Sigmoid colon (tissue), 7 donors: ENCODE measurements at places on chromosomes 2 and 18. TPM values are rescaled to one million over a fixed set of nuclear protein-coding genes. Genes with fewer than 3 reads are reported as not detected.

FSIP2 gene
- total RNA-seq, result 2.1 TPM

SNORC gene
- total RNA-seq, result 0.27 TPM

STPG4 gene
- total RNA-seq, result 1.1 TPM

DNA sequence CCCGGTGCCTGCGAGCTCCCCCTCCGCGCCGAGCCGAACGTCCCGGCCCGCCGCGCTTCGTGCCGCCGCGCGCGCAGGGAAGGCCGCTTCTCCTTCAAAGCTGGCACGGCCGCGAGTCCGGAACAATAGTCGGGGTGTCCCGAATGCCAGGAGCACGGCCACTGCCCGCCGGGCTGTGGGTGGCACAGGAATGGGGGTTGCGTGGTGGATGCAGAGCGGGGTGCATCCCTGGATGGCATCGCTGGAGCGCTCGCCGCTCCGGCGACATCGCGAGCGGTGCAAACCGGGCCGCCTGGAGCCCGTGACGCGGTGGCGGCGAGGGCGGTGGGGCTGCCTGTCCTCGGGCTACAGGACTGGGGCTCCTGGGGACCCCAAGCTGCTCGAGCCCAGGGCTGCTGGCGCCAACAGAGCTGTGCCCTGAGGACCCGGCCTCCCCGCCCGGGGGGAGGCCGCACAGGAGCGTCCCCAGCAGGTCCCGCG lies 1.1 kb upstream of the SATB2 start:
- H3K4me1 ChIP-seq, result no peaks in the 10 kb centered on the region
- DNase-seq, result no peak
- H3K36me3 ChIP-seq, result no peaks in the 10 kb centered on the region
- H3K4me3 ChIP-seq, result peak overlapping the region; percentile 78
- H3K27ac ChIP-seq, result peak overlapping the region; percentile 75
- H3K27me3 ChIP-seq, result peaks cover 86% of the 10 kb centered on the region

DNA sequence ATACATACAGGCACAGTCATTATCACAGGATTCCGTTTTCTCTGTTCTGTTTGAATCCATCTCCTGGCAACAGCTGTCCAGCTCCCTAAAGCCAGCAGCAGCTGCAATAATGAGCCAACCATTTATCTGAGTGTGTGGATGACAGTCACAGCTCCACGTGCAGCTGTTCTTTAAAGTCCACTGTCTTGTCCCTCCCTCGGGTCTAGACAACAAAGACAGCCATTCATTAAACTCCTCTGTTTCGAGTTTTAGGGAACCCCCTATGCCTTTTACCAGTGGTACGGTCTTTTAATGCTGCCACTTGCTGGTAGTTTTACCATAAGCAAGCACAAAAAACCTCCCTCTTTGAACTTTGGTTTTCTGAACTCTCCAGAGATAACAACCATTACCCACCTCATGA lies 16.0 kb upstream of the MSGN1 start:
- no peaks in the 10 kb centered on the region for H3K27me3 ChIP-seq
- no peak overlapping the region for H3K4me3 ChIP-seq
- DNase-seq, result no peak
- H3K36me3 ChIP-seq, result no peaks in the 10 kb centered on the region
- H3K4me1 ChIP-seq, result no peaks in the 10 kb centered on the region

DNA sequence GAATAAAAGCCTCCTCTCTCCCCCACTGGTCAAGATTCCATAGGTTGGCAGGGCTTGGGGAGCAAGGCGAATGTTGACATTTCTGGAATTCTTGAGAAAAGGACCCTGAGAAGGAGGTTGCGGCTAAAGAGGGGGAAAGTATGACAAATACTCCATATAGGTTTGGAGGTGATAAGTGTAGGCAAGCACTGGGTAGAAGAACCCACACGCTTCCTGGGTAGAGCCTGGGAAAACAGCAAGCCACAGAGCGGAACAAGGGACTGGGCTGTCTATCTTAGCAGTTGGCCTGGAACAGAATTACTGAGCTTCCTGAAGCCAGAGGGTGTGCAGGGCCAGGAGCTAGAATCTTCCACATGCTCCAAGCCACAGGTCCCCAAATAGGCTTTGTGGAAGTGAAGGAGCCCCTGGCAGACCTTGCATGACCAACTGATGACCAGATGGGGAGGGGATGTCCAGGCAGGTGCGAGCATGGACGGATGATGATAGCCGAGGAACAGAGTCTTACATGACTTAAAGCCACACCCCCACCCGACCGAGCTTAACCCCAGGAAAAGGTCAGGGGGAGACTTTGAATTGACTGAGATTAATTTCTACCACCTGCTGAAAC lies 9.9 kb downstream of the PRKAG3 start:
- peaks cover 6% of the 10 kb centered on the region for H3K36me3 ChIP-seq
- DNase-seq, result no peak
- no peak overlapping the region for H3K27ac ChIP-seq
- H3K4me1 ChIP-seq, result no peaks in the 10 kb centered on the region
- H3K4me3 ChIP-seq, result no peak overlapping the region

GRCh38 chr2:120552079-120552478 lies 183.6 kb upstream of the GLI2 start:
- H3K27ac ChIP-seq, result peak overlapping the region; percentile 55
- H3K4me1 ChIP-seq, result peaks cover 25% of the 10 kb centered on the region
- no peak for DNase-seq
- no peaks in the 10 kb centered on the region for H3K27me3 ChIP-seq

DNA sequence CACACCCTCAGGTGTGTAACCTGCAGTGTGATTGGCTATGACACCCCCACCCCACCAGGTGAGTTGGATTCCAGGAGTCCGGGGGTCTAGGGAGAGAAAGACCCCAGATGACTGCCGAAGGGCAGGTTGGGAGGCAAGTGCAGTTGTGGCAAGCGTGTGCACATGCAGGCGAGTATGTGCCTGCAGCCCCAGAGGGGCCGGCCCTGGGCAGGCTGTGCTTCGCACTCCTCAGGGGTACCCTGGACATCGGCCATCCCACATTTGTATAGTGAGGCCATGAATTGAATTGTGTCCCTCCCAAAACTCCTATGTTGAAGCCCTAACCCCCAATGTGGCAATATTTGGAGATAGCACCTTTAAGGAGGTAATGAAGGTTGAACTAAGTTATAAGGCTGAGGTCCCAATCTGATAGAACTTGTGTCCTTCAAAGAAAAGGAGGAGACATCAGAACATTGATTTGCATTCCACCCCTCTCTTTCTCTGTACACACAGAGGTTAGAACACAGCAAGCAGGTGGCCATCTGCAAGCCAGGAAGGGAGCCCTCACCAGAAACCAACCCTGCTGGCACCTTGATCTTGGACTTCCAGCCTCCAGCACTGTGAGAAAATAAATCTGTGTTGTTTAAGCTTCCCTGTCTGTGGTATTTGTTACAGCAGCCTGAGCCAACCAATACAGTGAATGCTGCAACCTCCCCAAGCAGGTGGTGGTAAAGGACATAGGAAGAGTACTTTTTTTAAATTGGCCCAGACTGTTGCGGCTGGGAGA lies 241.8 kb downstream of the TFCP2L1 start:
- H3K27me3 ChIP-seq, result no peaks in the 10 kb centered on the region
- no peaks in the 10 kb centered on the region for H3K36me3 ChIP-seq
- H3K27ac ChIP-seq, result no peak overlapping the region
- no peak overlapping the region for H3K4me3 ChIP-seq
- no peaks in the 10 kb centered on the region for H3K4me1 ChIP-seq

GRCh38 chr18:54269893-54270844 lies 852 bp downstream of the POLI start:
- H3K27me3 ChIP-seq, result no peaks in the 10 kb centered on the region
- H3K4me1 ChIP-seq, result peaks cover 23% of the 10 kb centered on the region
- H3K36me3 ChIP-seq, result no peaks in the 10 kb centered on the region
- H3K27ac ChIP-seq, result peak overlapping the region; percentile 91

DNA sequence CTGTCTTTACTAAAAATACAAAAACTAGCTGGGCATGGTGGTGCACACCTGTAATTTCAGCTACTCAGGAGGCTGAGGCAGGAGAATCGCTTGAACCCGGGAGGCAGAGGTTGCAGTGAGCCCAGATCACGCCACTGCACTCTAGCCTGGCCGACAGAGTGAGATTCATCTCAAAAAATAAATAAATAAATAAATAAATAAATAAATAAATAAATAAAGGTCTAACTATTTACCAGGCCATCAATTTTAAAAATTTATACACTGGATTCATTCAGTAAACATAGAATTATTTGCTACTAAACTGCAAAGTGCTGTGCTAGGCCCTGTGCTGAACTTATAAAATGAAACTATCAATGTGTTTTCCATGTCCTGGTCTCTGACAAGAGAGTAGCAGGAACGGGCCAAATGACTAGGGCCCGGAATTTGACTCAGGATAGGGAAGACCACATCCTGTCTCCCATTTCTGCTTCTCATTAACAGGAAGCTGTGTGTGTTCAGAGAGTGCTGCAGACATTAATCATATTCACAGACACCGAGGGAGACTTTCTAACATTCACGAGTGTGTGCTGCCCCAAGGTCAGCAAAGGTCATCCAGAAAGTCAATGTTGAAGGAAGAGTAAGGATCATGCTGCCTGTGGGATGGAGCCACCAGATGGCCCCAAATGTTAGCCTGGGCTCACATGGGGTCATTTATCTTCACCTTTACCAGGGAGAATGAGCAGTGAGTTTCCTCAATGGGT lies 95.8 kb downstream of the SPP2 start:
- no peak overlapping the region for H3K4me3 ChIP-seq
- no peaks in the 10 kb centered on the region for H3K27me3 ChIP-seq
- no peaks in the 10 kb centered on the region for H3K4me1 ChIP-seq
- no peak overlapping the region for H3K27ac ChIP-seq
- no peak for DNase-seq

GRCh38 chr2:235747001-235747785 lies 253.3 kb downstream of the AGAP1 start:
- no peak for DNase-seq
- peak overlapping the region; percentile 69 for H3K27ac ChIP-seq
- no peak overlapping the region for H3K4me3 ChIP-seq
- no peaks in the 10 kb centered on the region for H3K4me1 ChIP-seq
- peaks cover 6% of the 10 kb centered on the region for H3K36me3 ChIP-seq

DNA sequence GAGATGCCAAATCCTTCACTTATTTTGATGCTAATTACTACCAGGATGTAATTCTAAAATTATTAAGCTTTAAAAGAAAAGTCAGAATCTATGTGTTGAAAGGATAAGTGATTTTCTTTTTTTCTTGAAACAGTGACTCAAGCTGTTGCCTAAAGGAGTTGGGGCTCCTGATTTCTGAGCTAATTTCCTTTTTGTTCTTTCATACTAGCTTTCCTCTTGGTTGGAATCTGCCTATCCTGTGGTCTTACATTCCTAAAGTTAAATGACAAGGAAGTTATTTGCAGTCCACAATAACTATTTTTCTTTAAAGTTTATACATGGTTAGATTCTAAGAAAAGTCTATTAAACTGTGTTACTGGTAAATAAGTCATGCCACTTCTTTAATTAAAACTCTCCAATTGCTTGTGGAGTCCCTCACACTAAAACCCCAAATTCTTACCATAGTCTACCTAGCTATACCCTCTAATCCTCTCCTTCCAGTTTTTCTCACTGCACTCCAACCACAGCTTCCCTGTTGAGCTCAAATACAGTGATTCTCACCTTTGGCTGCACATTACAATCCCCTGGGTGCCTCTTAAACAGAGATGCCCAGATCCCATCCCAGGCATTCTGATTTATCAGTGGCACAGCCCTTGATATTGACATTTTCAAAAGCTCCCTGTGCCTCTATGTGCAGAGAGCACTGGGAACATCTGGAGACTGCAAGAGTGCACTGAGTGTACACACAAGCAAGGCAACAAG lies 63.3 kb upstream of the EFEMP1 start:
- no peaks in the 10 kb centered on the region for H3K27me3 ChIP-seq
- H3K4me1 ChIP-seq, result no peaks in the 10 kb centered on the region
- no peak overlapping the region for H3K27ac ChIP-seq
- no peak for DNase-seq

- H3K36me3 ChIP-seq, result no peaks in the 10 kb centered on the region
- no peak overlapping the region for H3K4me3 ChIP-seq
- no peaks in the 10 kb centered on the region for H3K27me3 ChIP-seq
- no peaks in the 10 kb centered on the region for H3K4me1 ChIP-seq
Measured at GRCh38 chr2:165746501-165746900, 47.5 kb downstream of the GALNT3 start.

- no peak overlapping the region for H3K4me3 ChIP-seq
- H3K27me3 ChIP-seq, result no peaks in the 10 kb centered on the region
- no peak for DNase-seq
- H3K4me1 ChIP-seq, result no peaks in the 10 kb centered on the region
Measured at GRCh38 chr2:30155202-30155601, 8.4 kb downstream of the YPEL5 start.

- H3K4me1 ChIP-seq, result no peaks in the 10 kb centered on the region
- no peak overlapping the region for H3K4me3 ChIP-seq
- DNase-seq, result no peak
Measured at GRCh38 chr2:60707750-60708371, 48.2 kb upstream of the PAPOLG start.

- no peak overlapping the region for H3K27ac ChIP-seq
- H3K36me3 ChIP-seq, result peaks cover 8% of the 10 kb centered on the region
- no peak overlapping the region for H3K4me3 ChIP-seq
- H3K27me3 ChIP-seq, result no peaks in the 10 kb centered on the region
- no peaks in the 10 kb centered on the region for H3K4me1 ChIP-seq
Measured at GRCh38 chr2:63977904-63978303, 41.3 kb downstream of the VPS54 start.

GRCh38 chr2:127449414-127449813 lies 31.2 kb downstream of the PROC start:
- H3K36me3 ChIP-seq, result no peaks in the 10 kb centered on the region
- H3K27me3 ChIP-seq, result no peaks in the 10 kb centered on the region
- H3K4me3 ChIP-seq, result no peak overlapping the region
- DNase-seq, result no peak
- no peak overlapping the region for H3K27ac ChIP-seq

DNA sequence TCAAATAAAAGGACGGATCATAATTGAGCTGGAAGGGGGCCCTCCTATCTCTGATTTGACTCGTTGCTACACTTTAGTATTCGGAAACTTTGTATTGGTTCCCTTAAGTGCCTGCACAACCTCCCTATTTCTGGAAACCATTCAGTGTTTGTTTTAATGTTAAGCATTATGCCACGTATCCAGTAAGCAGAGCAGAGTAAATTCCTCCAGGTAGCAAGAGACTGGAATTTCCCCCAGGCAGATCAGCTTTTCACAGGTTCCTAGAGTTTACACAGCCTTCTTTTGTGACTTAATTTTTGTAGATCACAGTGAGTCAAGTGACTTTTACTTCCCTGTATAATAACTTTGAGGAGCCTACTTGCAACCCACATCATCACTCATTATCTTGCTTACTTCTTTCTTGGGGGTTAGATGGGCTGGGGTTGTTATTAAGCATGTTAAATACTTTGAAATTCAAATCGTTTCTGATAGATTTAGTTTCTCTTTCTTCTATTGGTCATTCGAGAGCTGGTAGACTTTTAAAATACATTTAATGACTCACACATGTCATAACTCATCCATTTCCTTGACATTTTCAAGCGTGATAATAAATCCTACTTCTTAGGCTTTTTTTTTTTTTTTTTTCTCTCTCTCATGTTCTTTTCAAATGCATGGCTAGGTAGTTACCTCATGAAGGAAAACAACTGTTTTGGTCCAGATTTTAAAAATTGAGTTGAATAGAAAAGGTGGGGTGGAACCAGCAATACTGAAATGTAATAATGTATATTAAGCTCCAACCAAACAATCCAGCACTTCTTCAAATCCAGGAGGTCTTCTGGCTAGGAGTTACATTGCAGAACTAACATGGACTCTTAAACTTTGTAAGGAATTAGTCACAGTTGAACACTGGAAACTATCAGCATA lies 219.3 kb downstream of the NEDD4L start:
- DNase-seq, result no peak
- peak overlapping the region; percentile 60 for H3K27ac ChIP-seq
- no peaks in the 10 kb centered on the region for H3K27me3 ChIP-seq
- H3K4me1 ChIP-seq, result peaks cover 26% of the 10 kb centered on the region
- H3K36me3 ChIP-seq, result no peaks in the 10 kb centered on the region
